ENCODE measurements at places on chromosomes 16 and 17.

- DNase-seq = peak; percentile 16
These were observed 13.7 kb downstream of the SYCE1L start for GRCh38 chr16:77212741-77213541.

GRCh38 chr16:85192238-85193114 lies 80.2 kb upstream of the CIBAR2 start:
- no peak for DNase-seq

GRCh38 chr16:52729731-52730130 lies 182.8 kb upstream of the TOX3 start:
- no peak for DNase-seq

DNA sequence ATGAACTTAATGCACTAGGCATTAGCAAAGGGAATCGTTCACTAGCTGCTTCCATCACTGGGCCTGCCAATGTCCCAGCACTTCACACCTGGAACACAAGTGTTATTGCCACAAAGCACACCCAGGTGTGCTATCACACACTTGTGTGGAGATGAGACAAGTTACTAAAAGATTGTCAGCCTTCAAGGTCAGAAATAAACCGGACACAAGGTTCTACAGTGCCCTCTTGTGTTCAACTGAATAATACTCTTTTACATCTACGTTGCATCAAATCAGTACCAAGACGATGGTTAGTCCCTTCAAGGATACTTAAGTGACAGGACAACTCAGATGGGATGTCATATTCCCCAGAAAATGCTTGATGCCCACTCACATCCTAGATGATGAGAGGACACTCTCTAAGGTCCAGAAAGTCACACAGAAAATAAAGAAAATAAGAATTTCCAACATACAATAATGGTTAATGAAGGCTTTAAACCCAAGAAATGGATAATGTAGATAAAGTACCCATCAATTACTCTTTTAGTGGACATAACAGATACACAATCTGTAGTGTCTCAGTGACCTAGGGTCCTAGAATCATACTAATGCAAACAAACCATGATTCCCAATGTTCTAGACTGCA lies 16.4 kb upstream of the GLG1 start:
- DNase-seq = peak; percentile 59

DNA sequence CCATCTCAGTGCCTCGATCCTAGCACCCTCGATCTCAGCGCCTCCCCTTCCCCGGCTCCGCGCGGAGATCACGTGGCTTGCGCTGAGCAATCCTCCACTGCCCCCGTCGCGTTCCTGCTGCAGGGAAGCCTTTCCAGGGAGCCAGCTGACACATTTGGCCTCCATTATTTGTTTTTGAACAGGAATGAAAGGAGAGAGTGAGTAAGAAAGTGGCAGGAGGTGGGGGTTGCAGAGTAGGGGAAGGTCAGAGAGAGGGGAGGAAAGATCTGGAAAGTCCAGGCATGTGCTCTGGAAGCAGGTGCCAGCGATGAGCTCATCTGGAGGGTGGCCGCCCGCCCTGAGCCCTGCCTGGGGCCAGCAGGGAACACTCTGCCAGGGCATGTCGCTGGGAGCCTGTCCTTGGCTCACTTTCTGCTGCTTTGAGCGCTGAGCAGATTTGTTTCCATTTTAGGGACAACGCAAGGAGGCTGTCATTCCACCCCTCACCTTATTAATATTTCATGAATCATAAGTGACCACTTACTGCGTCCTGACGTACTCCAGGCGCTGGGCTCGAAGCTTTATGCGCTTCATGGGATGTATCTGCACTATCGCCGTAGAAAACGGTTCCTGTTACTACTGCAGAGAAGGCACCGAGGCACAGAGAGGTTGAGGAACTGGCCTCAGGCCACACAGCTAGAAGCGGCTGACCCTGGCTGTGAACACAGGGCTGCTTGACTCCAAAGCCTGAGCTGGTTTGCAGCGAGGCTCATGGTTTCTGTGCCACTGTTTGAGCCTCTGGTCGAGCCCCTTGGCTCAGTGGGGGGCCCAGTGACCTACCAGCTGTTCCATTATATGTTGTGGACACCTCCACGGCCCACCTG lies 283.1 kb downstream of the SEC14L1 start:
- peak; percentile 94 for DNase-seq

DNA sequence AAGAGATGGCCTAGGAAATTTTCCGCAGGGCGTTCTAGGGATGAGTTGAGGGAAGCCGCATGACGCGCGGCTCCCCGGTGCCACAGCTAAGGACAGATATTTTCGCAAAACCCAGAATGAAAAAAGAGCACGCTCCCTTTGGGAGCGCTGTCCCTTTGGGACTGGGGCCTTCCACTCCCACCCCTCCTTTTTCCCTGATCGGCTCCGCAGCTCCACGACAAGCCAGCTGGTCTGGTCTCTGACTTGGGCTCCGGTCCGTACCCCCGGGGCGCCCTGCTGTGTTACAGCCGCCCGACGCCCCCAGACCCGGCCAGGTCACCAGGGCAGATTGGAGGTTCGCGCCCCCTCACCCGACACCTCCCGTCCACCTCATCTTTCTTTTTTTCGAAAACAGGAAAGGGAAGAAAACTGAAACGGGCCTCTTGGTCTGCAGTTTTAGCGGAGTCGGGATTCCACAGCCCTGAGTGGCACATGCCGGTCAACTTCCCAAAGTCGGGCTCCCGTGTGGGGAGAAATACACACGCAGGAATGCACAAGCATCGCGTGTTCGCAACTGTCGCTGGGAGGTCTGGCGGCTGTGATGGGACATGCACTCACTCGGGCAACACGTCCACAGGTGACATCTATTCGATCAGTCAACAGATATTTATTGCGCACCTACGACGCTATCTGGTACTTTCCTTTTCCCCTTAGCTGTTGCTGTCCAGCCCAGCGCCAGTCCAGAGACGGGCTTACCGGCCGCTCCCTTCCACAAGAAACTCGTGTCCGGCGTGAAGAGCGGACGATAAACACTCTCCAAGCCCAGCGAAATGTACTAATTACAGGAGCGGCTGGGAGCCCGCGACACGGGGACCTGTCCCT lies 3.9 kb upstream of the SOX9 start:
- DNase-seq = peak; percentile 36

GRCh38 chr16:2078096-2078495 lies 30.3 kb downstream of the TSC2 start:
- no peak for DNase-seq

DNA sequence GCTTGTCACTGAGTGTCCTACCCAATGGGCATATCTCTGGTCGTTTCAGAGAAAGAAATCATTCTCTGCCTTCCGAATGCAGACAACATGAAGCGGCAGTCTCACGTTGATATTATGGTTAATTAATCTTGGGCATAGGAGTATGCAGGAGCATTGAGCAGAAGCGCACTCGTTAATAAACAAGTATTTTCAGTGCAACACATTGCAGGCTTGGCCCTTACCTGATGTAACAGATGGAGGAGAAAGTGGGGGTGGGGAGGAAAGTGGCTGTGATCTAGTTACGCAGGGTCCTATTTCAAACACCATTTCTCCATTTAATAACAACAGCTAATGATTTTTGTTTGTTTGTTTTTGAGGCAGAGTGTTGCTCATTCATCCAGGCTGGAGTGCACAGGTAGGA lies 414.0 kb upstream of the RBFOX1 start:
- DNase-seq = no peak

GRCh38 chr16:75644240-75645012 lies 3.0 kb downstream of the KARS1 start:
- DNase-seq = no peak

- no peak for DNase-seq
These were observed 16.2 kb upstream of the SPNS2 start for GRCh38 chr17:4482338-4483011.

- DNase-seq = no peak
These were observed 1.3 kb upstream of the ALKBH5 start for GRCh38 chr17:18182110-18182977.

DNA sequence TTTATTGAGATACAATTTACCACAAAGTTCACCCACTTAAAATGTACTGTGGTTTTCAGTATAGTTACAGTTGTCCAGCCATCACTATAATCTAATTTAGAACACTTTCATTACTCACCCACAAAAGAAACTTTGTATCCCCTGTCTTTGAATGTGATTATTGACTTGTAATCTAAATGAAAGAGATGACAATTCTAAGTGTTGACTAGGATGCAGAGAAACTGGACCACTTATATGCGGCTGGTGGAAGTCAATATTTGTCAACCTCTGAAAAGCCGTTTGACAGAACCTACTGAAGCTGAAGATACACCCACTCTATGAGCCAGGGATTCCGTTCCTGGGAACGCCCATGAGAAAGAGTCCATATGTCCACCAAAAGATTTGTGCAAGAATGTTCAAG lies 36.8 kb downstream of the TEKT5 start:
- no peak for DNase-seq

DNA sequence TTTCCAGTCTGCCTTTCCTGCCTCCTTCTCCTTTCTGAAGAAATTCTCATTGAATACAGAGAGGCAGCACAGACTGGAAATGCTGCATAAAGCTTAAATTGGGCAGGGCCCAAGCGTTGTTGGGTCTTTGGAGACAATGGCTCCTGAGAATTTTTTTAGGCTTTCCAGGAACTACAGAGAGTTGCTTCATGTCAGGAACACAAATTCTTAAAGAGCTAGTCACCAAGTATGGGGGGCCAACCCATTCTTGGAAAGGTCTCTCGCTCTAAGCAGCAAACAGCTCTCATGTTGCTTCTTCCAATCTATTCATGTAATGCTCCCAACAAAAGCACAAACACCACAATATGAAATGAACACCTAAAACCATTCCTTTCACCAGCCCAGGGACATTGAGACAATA lies 6.9 kb downstream of the HNF1B start:
- DNase-seq = peak; percentile 28

GRCh38 chr17:33990943-33991706 lies 264.0 kb upstream of the CCL2 start:
- no peak for DNase-seq

DNA sequence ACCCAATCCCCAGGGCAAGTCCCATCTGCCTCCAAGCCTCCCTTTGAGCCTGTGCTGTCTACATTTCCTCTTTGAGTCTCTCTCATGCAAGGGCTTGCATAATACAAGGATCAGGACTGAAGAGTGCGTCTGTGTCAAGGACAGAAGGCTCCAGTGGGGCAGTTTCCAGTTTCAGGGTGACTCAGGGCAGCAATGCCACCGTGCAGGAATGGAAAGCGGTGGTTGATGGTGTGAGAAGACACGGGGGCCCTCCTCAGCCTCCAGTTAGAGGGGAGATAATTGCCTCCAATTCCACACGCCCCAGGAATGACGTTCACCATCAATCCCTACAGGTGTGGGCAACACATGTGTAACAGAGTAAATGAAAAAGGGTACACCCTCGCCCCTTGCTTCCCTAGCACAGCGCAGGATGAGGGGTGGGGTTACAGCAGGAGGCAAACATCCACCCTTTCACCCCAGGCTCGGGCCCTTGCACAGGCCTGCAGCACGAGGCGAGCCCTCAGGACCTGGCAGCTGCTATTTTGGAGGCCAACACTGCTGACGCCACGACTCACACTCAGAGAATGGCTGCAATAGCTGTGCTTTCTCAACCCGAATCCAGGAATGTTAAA lies 24.8 kb upstream of the SLC25A19 start:
- DNase-seq = peak; percentile 19

DNA sequence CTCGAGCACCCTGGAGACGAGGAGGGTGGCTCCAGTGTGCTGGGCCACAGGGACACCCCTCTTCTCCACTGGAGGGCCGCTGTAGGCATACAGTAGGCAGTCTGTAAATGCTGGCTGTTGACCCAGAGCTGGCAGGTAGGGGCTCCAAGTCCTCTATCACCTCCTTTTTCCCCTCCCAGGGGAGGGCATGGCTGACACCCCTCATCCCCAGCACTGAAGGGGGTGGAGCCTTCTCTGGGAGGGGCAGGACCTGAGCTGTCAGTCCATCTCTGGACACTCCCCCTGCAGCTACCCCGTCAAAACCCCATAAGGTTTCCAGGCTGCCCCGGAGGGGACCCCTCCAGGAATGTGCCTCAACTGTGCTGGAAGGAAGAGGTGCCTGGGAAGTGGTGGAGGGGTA lies 2.4 kb downstream of the KCNJ12 start:
- DNase-seq = no peak

- no peak for DNase-seq
These were observed 139.2 kb downstream of the PHKB start for GRCh38 chr16:47600376-47600775.

DNA sequence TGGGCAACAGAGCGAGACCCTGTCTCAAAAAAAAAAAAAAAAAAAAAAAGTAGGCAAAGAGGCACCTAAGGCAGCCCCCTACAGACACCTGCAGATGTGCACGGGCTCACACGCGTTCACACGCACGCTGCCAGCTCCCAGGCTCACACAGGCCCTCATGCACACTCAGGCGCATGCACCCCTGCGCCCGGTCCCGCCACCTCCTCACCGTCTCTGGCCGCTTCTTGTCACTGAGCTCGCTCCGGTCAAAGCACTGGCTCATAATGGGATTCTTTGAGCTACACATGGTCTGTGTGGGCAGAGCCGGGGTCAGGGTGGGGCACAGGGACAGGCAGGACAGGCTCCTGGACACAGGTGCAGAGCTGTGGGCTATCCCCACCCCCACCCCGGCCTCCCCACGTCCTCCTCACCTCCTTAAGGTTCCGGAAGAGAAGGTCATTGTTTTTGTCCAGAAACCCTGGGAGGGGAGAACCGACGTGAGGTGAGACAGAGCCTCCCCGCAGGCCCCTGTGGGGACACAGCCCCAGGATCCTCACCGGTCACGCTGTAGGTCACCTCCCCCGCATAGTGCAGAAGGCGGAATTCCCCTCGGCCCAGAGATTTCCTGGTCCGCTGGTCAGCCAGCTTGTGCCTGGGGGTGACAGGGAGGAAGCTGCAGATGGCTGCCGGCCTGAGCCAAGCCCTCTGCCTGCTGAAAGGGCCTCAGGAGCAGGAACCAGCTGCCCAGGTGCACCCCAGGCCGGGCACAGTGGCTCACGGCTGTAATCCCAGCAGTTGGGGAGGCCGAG lies 17.9 kb downstream of the MYO1C start:
- no peak for DNase-seq

Data from amniotic epithelial cell (primary cell).